Activated naive CD4-positive, alpha-beta T cell treated with anti-CD3 and anti-CD28 coated beads for 36 hours (primary cell): ENCODE measurements at places on chromosomes 2 and 18. TPM values are rescaled to one million over a fixed set of nuclear protein-coding genes. Genes with fewer than 3 reads are reported as not detected.

- DNase-seq, result no peak
Measured at GRCh38 chr18:55577812-55578539, 10.0 kb downstream of the TCF4 start.

- no peak for DNase-seq
Measured at GRCh38 chr2:69731147-69731970, 10.6 kb upstream of the ANXA4 start.

Gene SERPINB4
- not detected for total RNA-seq

GRCh38 chr2:99779276-99779675, 289.5 kb upstream of the REV1 start:
- DNase-seq, result no peak

DNA sequence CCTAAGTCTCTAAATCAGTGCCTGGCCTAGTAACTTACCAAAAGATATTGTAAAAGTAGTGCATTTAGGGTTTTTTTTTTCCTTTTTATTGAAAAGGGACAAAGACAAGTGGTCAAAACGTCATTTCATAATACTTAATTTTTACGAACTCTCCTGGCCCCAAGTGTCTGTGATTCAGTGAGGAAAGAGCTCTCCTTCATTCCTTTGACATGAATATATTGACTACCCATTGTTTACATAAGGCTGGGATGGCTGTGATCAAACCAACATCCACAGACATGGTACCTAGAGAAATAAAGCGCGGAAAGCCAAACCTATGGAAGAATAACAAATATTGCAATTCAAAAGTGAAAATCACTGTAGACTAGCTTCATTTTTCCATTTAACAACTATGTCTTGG, 198.4 kb downstream of the BABAM2 start:
- DNase-seq, result no peak

Gene GCG
- total RNA-seq, result not detected

Gene REL
- total RNA-seq, result 40.5 TPM

- DNase-seq, result peak; percentile 63
Measured at GRCh38 chr18:62505669-62506494, 16.9 kb upstream of the ZCCHC2 start.

DNA sequence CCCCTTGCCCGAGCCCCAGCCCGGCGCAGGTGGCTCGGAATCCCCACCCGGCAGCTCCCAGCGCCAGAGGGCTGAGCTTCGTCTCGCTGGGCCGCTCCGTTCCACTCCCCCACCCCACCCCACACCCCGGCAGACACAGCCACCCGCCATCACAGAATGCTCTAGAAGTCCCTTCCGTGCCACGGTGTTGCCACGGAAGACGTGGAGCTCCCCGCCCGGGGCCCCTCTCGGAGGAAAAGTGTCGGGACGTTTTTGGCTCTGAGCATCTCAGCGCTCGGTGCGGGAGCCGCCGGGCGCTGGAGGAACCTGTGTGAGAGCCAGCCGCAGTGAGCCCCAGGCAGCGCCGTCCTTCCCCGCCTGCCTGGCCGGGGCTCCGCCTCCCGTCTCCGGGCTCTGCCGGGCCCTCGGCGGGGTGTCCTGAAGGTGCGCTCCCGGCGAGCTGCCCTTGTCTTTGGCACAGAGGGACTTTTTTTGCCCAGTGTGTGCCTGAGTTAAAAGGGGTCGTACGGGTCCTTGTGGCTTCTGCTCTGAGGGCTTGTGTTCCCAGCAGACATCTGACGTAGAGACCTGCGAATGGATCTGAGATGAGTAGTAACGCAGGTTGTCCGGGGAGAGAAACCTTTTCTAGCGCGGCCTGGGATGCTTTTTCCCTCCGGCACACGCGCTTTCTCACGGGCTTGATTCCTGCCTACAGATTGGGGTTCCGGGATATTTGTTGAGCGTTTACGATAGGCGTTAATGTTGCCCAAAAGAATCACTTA, 1.8 kb downstream of the ZCCHC2 start:
- peak; percentile 59 for DNase-seq

DNA sequence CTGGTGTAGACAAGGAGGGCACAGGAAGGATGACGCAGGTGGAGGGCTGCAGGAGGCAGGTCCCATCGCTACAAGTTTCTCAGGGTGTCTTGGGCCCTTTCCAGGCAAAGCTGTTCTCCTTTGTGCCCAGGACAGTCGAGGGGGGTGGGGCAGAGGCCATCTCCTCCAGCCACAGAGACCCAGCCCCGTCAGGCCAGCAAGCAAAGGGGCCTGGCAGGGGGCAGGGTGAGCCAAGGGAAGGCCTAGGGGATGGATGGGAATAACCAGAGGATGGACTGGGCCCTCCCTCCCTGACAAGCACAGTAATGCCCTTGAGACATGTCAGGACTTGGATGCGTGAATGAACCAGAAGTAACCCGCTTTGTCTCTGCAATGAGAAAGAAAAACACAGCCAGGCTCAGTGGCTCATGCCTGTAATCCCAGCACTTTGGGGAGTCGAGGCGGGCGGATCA, 6.3 kb downstream of the TCF23 start:
- DNase-seq, result no peak

Gene PROC
- not detected for total RNA-seq

Gene GPN1
- 44.9 TPM for total RNA-seq

Gene PPP1R1C
- total RNA-seq, result not detected

DNA sequence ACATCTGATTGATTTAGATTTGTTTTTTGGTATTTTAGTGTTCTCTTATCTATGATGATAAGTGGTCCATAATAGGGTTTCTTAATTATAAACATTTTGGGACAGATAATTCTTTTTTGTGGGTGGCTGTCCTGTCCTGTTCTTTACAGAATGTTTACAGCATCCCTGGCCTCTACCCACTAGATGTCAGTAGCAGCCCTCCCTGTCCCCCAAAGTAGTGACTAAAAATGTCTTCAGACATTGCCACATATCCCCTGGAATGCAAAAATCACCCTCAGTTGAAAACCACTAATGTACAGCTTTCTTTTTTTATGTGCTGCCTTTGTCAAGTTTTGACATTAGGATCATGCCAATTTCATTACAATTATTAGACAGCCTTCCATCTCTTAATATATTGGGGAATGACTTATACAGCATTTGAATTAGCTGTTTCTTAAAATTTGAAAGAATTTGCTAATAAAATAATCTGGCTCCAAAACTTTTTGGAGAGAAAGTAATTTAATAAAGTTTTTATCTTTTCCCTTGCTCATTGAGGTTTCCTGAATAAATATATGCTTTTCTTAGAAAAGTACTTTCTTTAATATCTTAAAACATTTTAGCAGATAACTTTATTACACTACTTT, 19.5 kb downstream of the WIPF1 start:
- peak; percentile 77 for DNase-seq

GRCh38 chr18:25225151-25225550, 126.8 kb downstream of the ZNF521 start:
- no peak for DNase-seq

DNA sequence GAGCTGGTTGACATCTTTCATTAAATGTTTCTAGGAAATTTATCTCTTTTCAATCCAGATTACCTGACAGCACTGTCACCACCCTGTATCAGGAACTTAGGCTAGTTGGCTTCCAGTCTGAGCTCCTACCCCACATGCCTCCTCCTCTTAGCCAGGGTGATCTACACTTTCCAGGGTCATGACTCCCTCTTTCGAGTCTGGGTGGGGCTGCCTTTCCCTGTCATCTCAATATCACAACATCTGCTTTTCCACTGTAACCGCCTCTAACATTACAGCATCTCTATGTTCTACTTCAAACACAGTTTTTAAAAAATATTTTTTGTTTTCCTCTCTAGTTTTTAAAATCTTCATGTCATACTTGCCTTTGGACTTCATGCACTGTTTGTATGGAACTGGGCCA, 129.2 kb downstream of the RBMS1 start:
- DNase-seq, result no peak

DNA sequence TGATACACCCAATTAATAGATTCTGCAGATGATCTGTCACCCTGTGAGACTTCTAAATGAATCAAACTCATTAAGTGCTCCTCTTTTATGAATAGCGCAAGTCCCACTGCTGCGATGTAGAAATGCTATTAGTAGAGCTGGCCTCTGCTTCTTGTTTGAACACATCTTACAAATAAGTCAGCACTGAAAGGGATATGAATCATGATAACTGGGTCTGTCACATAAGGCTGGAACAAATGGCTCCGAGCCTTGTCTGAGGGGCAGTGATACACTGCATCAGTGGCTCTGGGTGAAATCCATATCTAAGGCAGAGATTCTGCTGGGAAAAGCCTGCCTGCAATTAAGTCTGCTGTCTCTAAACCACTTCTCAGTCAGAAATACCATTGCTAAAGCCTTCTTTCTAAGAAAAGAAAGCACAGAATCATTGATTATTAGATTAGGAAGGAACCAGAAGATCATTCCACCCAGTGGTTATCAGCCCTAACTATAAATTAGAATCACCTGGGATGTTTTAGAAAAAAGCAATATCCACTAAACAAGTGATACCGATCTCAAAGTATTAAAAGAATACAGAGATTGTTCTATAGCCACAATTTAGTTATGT, 75.2 kb downstream of the SLC5A7 start:
- DNase-seq, result no peak

GRCh38 chr2:31654241-31654640, 73.5 kb upstream of the SRD5A2 start:
- DNase-seq, result no peak

- DNase-seq, result no peak
Measured at GRCh38 chr2:160741271-160741670, 247.7 kb upstream of the RBMS1 start.

DNA sequence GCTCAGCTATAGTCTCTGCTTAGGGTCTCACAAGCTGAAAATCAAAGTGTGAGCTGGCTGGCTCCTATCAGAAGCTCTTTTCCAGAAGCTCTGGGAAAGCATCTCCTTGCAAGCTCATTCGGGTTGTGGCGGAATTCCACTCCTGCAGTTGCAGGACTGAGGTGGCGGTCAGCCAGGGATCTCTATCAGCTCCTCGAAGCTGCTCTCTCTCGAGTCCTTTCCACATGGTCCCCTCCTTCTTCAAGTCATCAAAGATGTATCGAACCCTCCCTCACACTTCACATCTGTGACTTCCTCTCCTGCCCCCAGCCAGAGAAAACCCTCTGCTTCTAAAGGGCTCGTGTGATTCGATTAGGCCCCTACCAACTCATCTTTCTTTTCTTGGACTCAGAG, 141.7 kb downstream of the ZFP36L2 start:
- DNase-seq, result no peak

Gene C2orf81
- 2.6 TPM for total RNA-seq

- no peak for DNase-seq
Measured at GRCh38 chr2:37934591-37935513, 9.8 kb downstream of the RMDN2 start.

GRCh38 chr2:150212722-150213171, 274.7 kb downstream of the RND3 start:
- no peak for DNase-seq

Gene SNTG2
- total RNA-seq, result 1.0 TPM

GRCh38 chr2:1497122-1497611, 83.9 kb downstream of the TPO start:
- no peak for DNase-seq

DNA sequence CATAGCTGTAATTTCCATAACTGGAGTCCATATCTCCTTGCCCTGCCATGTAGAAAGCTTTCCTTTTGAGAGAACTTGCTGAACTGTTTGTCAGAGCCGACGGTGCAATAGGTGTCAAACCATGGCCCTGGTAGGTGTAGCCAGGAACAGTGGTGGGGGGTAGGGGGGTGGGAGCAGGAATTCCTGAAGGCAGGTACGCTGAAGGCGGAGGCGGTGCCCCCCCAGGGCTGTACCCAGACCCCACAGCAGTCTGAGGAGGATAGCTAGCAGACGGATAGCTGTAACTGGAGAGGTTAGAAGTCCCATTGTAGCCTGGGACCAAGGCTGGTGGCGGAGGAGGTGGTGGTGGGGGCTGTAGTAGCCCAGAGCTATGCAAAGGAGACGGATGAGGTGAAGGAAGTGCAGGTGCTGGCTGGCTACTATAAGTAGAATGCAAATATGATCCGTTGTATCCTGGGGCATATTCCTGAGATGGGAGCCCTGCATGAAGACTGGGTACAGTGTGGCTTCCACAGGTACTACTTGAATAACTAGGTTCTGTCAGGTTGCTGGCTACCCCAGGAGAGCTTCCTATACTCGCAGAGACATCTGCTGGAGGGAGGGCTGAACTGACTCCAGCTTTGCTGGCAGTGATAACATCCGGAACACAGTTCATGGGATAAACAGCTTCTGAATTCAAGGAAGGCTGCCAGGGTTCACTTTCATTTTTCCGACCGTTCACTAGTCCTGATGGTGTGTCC, 124.8 kb downstream of the FIGN start:
- no peak for DNase-seq

- DNase-seq, result no peak
Measured at GRCh38 chr2:160249876-160250275, 49.8 kb upstream of the ITGB6 start.

DNA sequence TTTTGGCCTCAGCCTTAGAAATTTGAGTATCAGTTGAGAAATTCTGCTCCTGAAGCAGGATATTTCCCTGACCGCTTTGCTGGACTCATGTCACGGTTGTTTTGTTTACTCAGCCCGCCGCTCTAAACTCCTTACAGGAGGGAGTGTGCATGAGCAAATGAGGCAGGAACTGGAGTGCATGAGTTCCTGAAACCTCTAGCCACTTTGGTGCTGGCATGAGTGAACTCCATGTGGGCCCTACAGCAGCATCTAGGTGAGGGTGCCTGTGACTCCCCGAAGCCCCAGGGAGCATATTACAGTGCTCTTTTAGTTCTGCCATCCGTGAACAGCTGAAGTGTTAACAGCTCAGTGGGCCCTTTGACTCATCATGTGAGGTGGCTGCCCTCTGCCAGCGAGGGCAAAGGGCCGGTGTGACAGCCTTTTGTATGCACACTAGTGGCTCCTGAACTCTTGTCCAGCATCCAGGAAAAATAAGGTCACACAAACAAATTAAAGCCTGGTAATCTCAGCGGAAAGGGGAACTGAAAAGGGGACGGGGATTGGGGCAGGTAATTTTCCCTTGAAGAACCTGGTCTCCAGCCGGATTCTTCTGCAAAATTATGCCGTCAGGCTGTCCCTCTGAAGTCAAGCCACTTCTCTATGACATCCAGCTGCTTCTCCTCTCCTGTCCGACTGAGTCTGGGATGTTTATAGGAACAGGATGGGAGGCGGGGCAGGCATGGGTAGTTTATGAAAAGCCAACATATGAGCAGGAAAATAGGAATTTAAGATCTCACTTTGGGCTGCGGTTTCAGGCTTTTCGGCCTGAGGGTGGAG, 1668.7 kb downstream of the SUCLG1 start:
- no peak for DNase-seq

DNA sequence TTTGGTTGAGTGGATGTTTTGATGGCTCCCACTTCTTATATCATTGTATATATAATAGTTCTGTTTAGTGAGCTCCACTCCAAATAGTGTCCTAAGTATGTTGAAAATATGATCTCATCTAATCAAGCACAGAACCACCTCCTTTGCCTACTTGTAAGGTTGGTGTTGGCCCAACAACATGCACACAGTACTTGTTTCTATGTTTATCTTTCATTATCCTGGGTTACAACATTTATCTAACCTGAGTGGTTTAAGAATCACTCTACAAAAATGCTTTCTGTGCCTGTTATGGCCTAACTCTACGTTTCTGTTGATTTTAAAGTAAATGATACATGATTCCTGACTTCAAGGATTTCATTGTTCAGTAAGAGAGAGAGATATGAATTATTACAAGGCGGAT, 281.9 kb downstream of the FIGN start:
- DNase-seq, result no peak

GRCh38 chr2:18519914-18520450, 40.5 kb downstream of the RDH14 start:
- no peak for DNase-seq
